ENCODE measurements at places on chromosomes 2 and 18.

GRCh38 chr18:75172299-75173124 is 36.4 kb downstream of the PTGR3 start:
- no peak for DNase-seq

GRCh38 chr2:218023636-218024035 is 20.8 kb upstream of the TNS1 start:
- no peak for DNase-seq

DNA sequence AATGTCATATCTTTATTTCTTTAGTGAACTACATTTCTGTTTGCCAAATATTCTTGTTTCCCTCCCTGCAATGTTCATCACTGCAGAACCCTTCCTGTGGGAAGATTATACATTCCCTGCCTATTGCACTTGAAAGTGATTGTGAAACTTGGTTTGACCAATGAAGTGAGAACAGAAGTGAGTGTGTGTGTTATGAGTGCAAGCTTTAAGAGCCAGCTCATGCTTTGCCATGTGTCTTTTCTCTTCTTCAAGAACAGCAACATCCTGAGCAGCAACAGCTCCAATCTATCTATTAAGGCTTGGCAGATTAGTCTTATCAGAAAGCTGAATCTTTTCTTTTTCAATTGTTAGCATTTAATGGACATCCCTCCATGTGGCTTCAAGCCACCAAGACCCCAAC is 42.0 kb upstream of the UBE2E3 start:
- no peak for DNase-seq

DNA sequence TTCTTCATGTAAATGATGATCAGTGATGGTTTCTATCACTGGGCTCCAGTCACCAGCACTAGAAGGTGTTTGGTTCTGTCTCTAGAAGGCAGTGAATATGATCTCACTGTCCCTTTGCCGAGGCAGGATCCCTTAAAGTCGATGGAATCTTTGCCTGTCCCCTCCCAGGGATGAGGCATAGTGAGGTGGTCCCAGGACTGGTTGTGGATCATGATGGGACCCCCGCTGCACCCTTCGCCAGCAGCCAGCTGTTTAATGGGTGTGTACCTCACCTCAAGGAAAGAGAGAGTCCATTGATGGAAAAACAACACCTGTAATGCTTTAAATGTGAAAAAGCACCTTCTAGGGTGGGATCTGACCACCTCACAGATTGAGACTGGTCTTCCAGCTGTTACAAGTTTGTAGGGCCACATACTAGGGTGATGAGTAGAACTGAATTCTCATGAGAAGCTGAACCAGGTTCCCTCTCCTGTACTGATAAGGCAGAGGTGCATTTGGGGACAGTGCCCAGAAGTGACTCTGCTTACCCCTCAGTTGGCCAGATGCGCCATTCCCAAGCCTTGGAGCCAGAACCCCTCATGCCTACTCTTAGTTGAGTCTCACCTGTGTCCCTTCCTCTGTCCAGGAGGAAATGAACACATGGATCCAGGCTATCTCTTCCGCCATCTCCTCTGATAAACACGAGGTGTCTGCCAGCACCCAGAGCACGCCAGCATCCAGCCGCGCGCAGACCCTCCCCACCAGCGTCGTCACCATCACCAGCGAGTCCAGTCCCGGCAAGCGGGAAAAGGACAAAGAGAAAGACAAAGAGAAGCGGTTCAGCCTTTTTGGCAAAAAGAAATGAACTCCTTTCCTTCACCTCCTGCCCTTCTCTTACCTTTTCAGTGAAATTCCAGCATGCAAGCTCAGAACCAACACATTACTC is 55.5 kb upstream of the EML6 start:
- no peak for DNase-seq

DNA sequence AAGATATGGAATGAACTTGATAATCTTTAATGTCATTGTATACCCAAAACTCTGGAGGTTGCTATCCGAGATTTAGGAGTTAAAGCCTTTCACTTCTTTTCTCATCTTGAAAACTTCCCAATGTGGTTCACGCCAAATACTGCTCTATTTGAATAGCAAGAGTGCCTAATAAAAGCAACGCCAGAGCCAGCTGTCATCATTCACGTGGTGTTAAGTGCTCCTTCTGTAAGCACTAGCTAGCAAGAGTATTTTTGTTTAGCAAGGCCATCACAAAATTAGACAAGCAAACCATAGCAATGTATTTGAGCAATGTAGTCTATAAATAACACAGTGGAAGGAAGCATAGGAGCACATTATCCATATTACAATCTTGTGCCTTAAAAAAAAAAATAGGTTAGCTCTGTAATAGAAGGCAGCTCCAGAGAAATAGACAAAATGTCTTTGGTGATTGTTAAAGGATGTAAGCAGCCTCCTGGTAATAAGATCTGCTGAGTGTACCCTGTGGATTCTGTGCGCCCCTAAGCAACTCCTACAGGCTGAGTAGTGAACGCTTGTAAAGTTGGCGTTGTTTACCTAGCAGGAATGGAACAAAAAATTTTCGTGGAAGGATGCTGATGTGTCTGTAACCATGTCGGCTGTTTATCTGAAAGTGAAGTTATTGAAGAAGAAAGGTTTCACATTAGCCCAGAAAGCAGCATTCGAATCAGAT is 518.0 kb downstream of the CNTNAP5 start:
- no peak for DNase-seq

DNA sequence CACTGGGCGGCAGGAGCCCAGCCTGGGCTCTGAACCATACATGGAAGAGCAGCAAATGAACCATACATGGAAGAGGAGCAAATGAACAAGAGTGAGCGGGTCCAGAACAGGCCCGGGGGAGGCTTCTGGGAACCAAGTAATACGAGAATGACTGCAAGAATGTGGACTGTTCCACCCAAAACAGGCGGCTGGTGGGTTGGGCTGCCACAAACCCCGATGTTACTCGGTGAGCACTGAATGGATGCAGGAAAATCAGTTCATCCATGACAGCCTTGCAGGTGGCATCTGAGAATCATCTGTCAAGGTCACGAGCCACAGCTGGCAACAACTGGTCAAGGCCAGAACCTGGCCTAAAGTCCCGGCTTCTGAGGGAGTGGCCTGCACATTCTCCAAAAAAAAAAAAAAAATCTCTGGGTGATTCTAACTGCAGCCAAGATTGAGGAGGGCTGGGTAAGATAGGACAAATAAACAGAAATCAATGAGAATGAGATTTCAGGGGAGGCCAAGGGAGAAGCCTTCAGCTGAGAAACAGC is 106.1 kb downstream of the ZNF516 start:
- DNase-seq = no peak

DNA sequence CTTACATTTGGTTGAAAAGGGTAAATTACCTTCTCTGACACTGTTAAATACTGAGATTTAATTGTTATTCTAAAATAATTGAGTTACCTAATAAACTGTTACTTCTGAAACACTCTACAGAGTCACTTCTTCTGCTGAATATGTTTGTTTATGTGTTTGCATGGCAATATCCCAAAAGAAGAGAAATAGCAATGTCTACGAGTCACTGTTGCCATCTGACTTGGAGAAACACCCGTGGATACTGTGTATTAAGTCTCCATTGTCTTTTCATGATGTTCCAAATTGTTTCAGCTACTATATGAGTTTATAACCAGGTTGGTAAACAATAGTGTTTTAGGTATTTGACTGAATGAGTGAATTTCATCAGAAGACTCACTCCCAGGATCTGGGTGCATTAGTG is 754.2 kb upstream of the ID2 start:
- no peak for DNase-seq

DNA sequence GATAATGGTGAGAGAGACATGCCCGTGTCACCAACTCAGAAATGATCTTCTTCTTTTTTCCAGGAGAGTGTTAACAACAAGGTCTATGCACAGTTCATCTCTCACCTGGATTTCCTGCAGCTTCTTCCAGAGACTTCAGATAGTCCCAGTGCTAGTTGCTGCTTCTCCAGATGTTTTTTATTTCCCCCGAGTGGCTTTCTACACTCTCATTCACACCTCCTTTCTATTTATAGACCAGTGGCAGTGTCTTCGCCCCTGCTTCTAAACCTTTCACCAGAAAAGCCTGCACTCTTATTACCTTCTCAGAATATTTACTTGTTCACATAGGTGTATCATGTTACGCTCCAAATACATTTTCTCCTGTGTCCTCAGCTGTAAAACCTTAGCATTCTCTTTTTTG is 558.8 kb upstream of the CHAC2 start:
- DNase-seq = no peak

DNA sequence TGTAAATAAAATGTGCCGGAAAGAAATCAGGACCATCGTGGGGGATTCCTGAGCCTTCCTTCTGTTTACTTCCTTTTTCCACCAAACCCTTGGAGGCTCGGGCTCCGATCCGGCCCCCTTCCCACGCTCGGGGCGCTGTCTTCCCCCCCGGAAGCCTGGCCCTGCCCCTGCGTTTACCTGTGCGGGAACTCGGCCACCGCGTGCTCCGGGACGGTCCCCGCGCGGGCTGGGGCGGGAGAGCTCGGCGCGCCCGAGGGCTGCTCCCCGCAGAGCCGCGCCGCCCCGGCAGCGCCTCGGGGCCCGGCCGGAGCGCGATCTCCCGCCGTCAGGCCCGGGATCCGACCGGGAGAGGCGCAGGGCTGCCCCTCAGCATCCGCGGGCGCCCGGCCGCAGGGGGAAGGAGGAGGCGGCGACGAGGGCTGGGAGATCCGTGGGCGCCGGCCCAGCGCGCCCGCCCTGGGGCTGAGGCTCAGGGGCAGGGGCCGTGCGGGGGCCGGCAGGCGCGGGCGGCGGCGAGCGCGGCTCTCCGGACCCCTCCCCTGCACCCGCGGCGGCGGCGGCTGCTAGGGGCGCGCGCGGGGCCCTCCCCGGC is 435 bp downstream of the ADCY3 start:
- peak; percentile 9 for DNase-seq

DNA sequence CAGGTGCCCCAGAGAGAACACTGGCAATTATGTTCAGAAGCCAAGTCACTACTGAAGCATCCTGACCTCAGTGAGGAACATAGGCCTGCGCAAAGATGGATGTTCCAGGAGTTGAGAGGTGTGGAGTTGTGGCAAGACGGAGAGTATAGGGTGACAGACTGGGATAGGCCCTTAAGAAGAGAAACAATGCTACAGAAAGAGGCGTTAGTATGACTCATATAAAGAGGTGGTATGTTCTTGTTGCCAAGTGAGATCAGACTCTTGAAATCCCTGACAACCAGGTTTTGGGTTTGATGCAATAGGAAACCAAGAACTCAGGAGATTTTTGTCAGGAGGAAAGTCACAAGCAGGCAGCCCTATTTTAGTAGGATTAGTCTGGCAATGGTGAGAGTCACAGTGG is 185.6 kb downstream of the RIT2 start:
- no peak for DNase-seq

- no peak for DNase-seq
Observed at GRCh38 chr2:73232403-73233153, 461 bp downstream of the PRADC1 start.

DNA sequence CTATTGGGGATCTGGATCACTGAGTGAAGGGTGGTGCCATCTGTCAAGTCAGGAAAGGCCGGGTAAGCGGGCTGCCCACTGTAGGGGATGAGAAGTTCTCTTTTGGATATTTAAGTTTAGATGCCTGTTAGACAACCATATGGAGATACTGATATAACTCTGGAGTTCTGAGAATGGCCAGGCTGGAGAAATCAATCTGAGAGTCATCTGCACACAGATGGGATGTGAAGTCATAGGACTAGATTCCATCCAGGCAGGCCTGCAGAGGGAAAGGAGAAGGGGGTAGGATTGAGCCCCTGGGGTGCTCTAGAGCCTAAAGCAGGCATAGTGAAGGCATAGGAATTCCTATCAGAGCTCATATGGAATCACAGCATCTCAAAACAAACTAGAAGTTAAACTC is 30.1 kb downstream of the SPRED2 start:
- no peak for DNase-seq

- DNase-seq = no peak
Observed at GRCh38 chr2:167771628-167772027, 475.8 kb downstream of the STK39 start.

- no peak for DNase-seq
Observed at GRCh38 chr2:226652369-226652768, 147.3 kb downstream of the IRS1 start.

DNA sequence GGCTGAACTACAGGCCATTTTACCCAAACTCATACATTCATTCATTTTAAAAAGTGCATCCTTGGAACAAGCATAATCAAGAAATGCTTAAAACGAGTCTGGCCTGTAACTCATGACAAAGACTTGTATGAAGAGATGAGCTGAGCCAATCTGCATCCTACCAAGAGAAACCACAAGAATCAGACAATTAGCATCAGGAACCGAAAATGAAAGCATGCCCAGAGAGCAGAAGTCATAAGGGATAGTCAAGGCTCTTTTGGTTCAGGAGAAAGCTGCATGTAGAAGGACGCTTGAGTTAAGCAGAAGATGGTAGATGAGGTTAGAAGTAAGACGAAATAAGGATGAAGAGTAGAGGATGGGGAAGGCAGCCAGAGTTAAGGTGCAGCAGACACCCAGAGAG is 137.0 kb upstream of the CTNNA2 start:
- no peak for DNase-seq

- DNase-seq = no peak
Observed at GRCh38 chr2:197805715-197806633, 1.6 kb downstream of the PLCL1 start.

- DNase-seq = no peak
Observed at GRCh38 chr18:1522249-1522615, 617.6 kb downstream of the ADCYAP1 start.

DNA sequence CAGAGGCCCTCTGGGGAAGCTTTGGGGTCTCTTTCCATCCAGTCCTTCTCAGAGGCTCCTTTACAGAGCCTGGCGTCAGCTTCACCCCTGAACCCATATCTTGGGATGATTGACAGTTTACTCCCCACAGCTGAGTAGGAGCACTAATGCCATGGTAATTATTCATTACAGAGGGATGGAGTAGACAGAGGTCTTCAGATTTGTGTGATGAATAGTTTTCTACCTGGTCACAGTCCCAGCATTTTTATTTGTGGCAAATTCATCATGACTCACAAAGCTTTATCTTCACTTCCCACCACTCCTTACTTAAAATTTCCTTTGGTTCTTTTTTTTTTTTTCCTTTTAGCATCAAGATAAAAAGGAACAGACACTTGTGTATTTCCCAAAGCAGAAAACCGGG is 104.2 kb downstream of the CCDC85A start:
- no peak for DNase-seq

GRCh38 chr18:70151614-70152013 is 53.9 kb downstream of the RTTN start:
- no peak for DNase-seq

GRCh38 chr18:55407191-55407590 is 180.8 kb downstream of the TCF4 start:
- no peak for DNase-seq

DNA sequence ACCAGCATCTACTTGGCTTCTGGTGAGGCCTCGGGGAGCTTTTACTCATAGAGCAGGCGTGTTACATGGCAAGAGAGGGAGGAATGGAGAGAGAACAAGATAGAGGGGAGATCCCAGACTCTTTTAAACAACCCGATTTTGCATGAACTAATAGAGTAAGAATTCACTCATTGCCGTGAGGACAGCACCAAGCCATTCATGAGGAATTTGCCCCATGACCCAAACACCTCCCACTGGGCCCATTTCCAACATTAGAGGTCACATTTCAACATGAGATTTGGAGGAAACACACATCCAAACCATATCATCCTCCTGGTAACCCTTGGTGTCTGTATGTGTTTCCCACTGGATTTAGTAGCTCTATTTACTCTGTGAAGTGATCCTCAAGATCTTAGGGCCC is 249.9 kb upstream of the SP5 start:
- DNase-seq = no peak

GRCh38 chr18:44943311-44943881 is 262.7 kb downstream of the SETBP1 start:
- DNase-seq = no peak

- DNase-seq = peak; percentile 50
Observed at GRCh38 chr2:98757904-98758421, 27.0 kb upstream of the MGAT4A start.

Data from activated effector memory CD4-positive, alpha-beta T cell treated with Interleukin-2 at 50 U/mL for 16 hours (primary cell).